ENCODE measurements at places on chromosomes 2 and 18.
A peak's percentile ranks its signal among the peaks of the same experiment; 100 is the strongest.

DNA sequence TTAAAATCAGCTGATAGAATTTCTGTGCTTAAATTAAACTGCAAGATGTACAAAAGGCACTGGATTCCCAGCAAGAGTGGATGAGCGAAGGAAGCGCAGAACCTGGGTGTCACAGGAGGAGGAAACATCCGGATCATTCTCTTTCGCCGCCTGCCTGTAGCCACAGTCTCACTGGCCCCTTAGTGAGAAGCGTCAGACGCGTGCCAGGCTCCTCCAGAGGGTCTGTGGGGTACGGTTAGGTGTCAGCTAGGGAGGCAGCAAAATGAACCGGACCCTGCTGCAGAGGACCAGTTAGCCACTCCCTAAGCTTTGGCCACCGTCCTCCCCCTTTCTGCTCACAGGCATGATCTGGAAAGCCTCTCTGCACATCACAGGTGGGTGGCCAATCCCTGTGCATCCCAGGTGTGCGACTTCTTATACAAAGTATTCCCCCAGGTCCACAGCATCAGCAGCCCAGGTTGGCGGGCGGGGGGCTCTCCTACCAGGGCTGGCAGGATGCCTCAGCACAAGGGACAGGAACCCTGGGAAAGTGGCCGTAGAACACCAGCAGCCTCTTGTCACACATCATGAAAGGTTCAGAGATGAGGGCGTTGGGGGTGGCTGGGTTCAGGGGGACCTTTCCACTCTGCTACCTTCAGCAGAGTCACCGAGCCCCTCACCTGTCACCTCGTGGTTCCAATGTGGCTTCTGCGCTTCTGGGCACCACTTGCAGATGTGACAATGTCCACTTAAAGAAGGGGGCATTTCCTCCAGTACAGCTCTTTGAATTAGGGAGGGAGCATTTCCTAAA is 61.1 kb upstream of the SLC66A3 start:
- no peak for DNase-seq

DNA sequence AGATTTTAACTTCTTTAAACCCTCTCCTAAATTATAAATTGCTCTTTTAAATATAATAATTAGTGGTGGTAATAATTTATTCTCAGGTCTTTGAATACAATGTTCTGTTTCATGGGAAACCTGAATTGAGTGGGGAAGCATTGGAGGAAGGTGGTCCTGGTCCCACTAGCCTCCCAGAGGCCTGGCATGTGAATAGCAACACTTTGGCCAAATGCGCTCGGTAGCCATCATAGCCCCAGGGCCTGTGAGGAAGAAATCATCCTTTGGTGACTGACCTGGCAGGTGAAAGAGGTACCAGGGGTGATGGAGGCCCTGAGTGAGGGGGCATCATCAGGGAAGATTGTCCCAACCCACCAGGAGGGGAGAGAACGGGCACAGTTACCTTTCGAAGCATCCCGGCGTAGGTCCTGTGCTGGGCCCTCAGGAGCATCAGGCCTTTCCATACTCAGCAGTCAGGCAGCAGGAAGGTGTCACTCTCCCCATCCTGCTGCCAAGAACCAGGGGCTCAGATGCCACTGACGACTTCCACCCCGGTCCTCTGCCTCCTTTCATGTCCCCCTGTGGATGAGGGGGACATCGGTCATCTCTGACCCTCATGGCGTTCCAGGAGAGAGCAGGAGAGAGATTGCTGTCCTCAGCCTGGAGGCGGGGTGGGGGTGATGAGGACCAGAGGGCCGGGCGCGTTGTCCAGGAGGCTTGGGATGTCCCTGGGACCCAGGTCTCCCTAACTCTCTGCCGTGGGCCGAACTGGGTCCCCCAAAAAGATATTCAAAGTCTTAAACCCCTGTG is 78.6 kb upstream of the HPCAL1 start:
- no peak for DNase-seq

- DNase-seq, result peak; percentile 86
These were observed 123.5 kb upstream of the LGALSL start for GRCh38 chr2:64330281-64331113.

- DNase-seq, result no peak
These were observed 7.4 kb downstream of the SKOR2 start for GRCh38 chr18:47244086-47244485.

DNA sequence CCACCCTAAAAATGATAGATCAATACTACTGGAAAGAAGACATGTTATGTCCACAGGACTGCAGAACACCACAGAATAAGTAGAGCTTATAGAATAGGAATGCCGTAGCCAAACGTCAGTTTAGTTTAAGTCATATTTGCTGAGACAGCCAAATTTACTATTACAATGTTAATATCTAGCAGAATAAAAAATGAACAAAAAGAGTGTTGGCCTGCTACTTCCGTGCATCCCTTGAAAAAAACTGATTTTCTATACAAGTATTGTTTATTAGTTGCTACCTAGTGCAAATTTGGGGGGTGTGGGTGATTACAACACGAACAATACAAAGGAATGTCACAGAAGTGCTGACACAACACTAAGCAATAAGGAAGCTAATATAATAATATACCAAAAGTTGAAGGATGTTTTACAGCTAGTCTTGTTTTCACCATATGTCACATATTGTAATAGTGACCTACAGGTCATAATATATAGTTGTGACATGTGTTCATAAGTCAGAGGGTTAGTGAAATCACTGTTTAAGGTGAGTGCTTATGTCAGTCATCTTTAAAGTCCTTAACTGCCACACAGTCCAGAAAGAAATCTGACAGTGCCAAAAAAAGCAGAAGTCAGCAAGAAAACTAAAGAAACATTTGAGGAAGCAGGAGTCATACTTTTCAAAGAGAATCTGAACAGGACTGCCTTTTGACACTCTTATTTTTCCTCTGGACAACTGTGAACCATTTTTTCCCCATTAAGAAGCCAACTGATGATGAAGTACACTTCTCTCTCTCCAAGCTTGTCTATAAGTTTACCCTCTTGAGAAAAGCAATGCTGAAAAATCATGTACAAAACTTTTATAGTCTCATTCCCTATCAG is 376.4 kb downstream of the ZEB2 start:
- no peak for DNase-seq

DNA sequence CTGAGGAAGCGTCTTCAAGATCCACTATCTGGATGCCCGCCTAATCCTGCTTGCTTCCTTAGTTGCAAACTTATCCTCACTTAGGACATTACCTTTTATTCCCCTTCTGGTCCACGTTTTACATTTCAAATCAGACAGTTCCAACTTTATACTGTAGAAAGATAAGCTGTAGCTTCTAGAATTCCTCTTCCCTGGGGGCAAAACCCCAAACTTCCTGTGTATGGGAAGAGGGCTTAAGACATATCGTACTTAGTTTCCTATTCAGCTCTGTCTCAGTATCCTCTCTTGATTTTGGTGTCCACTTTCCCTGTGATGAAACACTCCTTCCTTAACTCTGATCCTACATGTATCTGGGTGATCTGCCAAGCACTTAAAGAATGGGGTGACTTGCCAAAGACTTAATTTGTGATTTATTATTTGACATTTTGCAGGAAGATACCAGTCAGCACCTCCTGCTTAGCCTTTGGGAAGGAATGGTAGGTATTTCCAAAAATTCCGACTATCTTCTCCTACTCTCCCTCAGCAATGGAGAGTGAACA is 245.2 kb downstream of the CDCA7 start:
- no peak for DNase-seq

DNA sequence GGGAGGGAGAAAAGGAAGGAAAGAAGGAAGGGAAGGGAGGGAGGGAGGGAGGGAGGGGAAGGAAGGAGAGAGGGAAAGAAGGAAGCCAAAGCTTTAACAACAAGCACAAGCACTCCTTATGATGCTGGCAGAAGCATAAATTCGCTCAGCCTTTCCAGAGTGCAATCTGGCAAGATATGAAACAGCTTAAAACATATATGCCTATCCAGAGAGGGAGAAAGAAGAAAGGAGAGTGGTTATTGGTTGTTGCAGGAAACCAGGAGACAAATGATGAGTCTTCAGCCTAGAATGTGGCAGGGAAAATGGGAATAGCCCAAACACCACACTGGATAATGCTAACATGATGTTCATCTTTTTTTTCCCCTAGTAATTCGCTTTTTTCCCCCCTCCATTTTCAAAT is 64.0 kb downstream of the STPG4 start:
- DNase-seq, result no peak

DNA sequence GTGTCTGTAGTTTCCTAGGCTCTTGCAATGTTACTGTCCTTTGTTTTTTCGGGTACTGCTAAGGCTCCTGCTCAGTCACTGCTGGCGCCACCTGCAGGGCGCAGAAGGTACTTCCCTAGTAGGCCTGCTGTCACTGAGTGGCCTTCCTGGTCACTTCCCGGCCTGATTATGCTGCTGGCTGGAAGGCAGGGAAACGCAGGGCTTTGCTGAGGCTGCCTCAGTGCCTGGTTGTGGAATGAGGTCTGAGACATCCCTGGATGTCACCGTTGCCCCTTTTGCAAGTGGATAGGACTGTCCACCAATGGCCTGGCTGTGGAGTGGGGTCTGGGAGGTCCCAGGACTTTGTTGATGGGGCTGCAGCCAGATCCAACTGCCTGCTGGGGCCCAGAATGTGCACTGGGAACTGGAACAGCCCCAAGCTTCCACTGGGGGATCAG is 13.1 kb downstream of the DAW1 start:
- peak; percentile 81 for DNase-seq

GRCh38 chr2:236352761-236353593 is 88.8 kb upstream of the ASB18 start:
- peak; percentile 47 for DNase-seq
